Femur (tissue), 1 donor: ENCODE measurements at places on chromosomes 1 and 21.
A peak's percentile ranks its signal among the peaks of the same experiment; 100 is the strongest.

DNA sequence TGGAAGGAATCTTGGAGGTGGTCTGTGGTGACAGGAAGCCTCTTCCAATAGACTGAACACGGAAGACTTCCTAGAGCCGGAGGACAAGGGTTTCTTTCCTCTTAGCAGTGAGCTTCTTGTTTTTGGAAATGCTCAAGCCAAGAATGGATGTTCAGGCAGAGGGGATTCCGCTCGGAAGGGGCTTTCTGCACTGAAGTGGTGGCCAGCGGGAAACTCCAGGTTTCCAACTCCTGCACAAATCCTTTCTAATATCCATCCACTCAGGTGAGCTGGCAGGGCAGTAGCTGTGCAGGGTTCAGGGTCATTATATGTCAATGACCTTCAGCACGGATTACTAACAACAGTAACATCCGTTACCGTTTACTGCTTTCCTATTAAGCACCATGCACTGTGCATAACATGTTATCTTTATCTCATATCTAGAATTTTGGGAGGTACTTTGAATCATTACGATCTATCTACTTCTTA is 573 bp upstream of the CPT2 start:
- DNase-seq: no peak

GRCh38 chr1:1779691-1780597 is 1.7 kb upstream of the NADK start:
- DNase-seq: peak; percentile 63

DNA sequence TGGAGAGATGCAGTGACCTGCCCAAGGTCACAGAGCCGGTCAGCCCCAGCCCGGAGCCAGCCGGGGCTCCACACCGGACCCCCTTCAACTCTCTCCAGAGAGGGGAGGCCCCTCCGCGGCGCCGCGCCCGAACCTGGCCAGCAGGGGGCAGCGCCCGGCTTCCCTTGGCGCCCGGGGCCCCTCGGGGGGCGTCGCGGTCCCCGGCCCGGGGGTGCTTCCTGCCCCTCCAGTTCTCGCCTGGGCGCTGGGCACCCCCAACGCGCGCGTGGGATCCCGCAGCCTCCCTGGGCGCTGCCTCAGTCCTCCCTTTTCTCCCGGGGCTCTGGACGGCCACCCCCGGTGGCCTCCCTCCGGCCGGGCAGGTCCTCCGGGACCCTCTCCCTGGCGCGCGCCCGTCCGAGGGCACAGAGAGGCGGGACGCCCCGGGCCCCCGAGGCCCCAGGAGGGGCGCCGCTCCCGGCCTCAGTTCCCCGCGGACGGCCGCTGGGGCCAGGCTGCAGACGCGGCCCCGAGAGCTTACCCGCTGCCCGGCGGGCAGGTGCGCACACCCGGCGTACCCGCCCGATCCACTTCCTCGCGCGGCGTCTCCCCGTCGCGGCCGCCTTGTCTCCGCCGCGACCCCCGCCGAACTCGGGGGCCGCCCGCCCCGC is 406 bp downstream of the HTR1D start:
- DNase-seq: no peak

DNA sequence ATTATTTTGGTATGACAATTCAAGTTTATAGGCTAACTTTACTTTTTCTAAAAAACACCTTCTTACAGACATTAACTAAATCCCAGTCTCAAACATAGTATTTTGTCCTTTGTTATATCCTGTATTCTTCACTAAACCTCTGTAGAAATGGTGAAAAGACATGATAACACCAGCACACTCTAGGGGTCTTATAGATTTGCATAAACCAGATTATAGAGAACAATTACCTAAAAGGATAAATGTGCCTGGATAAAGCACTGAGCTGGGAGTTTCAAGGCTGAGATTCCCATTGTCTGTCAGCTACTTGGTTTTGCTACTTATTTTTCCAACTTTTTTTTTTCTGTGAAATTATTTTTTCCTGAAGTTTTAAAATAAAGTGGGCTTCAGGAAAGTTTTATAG is 1288.6 kb upstream of the TMPRSS15 start:
- no peak for DNase-seq

GRCh38 chr1:155858800-155859233 is 550 bp upstream of the SYT11 start:
- peak; percentile 26 for DNase-seq

DNA sequence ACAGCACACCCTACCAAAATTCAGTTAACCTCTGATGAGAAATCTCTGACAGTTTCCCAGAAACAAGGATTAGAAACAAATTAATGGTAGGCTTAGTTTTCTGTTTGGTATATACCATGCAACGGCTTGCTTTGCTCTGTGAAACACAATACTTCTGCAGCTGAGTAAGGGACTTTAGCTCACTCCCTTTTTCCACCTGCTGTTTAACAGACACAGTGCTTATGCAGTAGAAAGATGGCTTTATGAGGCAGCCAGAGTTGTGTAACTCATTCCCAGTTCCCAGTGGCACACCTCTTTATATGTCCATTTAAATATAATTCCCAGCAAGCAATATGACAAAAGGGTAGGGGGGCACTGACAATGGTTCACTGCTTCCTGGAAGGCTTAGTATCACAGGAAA is 124.0 kb downstream of the PIGK start:
- no peak for DNase-seq

DNA sequence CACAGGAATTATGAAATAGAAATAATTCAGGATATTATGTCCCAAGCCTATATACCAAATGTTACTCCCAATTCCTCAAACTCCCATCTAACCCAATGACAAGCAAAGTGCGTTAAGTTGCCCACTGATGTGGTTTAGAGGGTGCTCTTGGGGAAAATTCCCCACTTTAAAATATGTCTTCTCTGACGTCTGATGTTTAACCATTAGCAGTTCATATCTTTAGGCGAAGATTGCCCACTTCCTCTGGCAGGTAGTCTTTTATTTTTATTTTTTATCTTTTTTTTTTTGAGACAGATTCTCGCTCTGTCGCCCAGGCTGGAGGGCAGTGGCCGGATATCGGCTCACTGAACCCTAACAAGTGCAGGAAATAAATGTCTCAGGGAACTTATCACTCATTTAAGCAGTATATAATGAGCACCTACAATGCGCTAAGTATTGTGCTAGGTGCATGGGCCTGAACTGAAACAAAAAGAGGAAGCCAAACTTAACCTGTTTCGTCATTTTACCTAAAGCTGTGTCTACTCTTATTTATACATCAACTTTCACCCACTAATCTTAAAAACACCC is 1.3 kb upstream of the LYST start:
- DNase-seq: no peak

GRCh38 chr1:64986903-64987871 is 20.8 kb upstream of the JAK1 start:
- no peak for DNase-seq

DNA sequence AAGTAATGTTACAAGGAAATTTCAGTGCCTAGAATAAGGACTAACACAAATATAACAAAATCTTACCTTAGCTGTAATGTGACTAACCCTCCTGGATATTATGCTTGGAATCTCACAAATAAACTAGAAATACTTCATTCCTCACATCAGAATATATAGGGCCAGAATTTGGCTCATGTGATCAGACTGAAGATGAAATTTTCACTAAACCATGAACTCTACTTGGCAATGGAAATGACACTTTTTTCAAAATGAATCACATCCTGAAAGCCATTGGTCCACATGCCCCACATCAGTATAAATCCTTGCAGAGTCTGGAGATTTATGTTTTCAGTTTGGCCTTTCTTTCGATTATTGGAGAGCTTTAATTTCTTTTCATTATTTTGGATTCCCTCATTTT is 227.8 kb downstream of the NRIP1 start:
- DNase-seq: no peak

GRCh38 chr1:186082235-186082937 is 292.7 kb downstream of the TPR start:
- DNase-seq: peak; percentile 70

GRCh38 chr1:152107031-152107983 is 7.9 kb downstream of the TCHH start:
- DNase-seq: no peak

GRCh38 chr1:84430546-84430945 is 32.3 kb downstream of the DNASE2B start:
- no peak for DNase-seq

DNA sequence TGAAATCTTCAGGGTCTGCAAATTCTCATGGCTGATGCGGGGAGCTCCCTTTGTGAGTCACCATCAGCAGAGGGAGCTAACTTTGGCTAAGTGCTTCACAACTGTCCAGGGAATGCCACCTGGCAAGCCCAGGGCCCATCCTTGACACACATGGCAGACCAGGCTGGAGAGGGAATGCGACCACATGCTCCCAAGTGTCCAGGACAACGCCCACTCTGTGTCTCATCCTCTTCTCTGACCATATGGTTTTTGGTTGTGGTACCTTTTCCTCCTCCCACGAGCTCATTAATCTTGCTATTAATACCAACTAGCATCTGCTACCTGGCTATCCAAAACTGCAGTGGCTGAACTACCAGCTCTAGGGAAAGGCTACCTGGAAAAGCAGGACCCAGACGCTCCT is 37.1 kb upstream of the CLSTN1 start:
- DNase-seq: peak; percentile 13

DNA sequence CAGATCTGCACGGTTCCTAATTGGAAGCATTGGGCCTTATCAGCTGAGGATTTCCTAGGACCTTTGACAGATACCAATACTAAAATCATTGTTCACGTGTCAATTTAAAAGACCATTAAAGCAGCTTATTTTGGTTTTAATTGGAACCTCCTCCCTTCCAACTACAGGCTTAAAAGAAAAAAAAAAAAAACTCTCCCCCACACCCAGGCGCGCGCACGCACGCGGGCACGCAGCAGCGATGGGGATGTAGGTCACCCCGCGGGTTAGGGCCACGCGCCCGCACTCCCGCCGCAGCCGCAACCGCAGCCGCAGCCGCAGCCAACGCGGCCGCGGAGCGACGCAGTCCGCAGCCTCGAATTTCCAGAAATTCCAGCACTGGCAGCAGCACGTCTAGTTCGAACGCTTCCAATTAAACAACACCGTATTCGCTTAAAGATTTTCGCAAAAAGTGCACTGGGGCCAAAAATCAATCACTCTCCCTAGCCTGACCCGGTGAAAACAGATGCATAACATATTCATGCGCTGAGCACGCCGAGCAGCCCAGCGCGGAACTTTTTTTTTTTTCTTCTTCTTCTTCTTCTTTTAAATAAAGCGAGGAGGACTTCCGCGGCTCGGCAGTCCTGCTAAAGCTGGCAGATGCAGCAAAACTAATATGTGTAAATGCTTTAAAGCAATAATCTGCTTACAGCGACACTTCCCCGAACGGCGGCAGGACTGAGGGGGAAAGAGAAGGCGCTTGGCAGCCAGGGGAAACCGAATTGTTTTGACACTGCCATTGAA is 13.3 kb upstream of the BARHL2 start:
- no peak for DNase-seq

DNA sequence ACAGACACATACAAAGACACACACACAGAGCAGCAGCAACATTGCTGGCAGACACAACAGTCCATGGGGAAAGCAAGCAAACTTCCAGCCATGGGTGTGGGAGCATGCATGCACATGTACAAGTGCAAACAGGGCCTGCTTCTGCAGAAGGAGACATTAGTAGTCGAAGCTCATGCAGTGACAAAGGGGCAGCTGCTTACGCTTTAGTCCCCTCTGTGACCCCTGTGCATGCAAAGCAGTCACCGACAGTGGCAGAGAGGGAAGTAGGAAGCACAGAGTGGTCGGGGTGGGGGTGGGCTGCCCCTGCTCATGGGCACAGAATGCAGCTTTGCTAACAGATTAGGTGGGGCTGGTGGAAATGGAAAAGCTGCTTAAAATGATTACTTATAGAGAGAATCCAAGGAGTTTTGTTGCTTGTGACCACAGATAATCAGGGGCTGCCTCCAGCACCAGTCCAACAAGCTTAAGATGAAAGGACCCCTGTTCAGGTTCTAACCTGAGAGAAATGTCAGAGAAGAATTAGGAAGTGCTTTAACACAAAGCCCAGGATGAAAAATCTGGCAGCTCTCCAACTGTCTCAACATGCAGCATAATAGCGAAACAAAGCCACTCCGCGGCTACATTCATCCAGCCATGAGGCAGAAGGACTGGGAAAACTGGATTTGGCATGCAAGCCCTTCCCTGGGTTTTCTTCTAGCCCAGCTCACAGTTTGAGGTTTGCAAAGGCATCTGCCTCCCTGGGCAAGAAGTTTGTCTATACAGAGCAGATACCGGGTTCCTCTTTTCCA is 378.9 kb downstream of the KCNH1 start:
- no peak for DNase-seq

DNA sequence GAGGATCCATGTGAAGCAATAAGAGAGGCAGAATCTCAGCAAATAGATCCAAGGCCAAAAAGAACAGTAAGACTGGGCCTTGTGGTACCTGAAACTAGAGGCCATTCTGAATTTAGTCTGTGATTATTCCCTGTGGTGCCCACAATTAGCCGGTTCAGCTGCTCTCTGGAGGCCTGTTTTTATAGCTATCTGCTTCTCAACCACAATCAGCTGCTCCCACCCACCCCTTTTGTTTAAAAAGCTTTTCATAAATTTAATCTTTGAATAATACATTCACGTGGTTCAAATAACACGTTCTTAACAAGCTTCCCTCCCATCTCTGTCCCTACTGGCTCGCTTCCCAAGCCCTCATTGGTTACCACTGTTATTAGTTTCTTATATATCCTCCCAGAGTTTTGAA is 18.0 kb downstream of the UBE2T start:
- no peak for DNase-seq

- DNase-seq: no peak
Observed at GRCh38 chr1:48673332-48674105, 103.2 kb downstream of the BEND5 start.

DNA sequence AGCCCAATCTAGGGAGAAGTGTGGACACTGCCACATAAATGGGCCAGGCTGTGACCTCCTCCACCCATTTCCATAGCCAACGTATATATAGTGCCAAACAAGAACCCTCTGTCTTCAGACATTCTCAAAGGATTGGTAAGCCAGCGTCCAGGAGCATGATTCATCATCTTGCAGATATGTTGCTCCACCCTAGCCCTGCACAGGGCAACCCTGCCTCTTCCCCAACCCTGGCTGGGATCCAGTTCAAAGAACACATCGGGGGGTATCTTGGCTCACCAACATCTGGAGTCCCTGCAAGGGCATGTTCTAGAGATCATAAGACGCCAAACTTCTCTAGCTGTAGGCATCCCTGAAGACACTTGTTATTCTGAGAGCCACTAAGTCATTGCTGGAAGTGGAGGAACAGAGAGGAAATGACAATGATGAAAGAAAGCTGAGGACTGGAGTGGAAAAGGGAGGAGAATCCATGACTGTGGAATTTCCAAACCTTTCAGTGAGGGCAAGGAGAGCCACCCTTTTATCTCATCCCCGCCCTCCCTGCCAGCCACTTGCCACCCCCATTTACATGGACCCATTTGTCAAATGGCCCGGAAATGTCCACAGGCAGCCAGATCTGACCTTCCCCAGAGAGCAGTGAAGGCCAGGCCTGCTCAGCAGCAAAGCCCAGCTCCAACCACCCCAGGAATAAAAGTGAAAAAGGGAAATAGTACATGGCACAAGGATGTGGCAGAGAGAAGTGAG is 144.1 kb upstream of the CTTNBP2NL start:
- no peak for DNase-seq
